Smooth muscle cell of trachea (primary cell): ENCODE measurements at places on chromosomes 7 and 10. TPM values are rescaled to one million over a fixed set of nuclear protein-coding genes. Genes with fewer than 3 reads are reported as not detected.

Gene PPP1R9A
- total RNA-seq = 0.44 and 1.7 TPM in 2 replicates

Gene ADIRF
- 159 and 195 TPM in 2 replicates for total RNA-seq

Gene VPS50
- 33.1 and 42.3 TPM in 2 replicates for total RNA-seq

Gene DEPP1
- 38.4 and 77.9 TPM in 2 replicates for total RNA-seq

Gene TRIM50
- total RNA-seq = not detected in 2 replicates

Gene LRRC18
- under 0.01 and 0.29 TPM in 2 replicates for total RNA-seq

Gene CSGALNACT2
- total RNA-seq = 21.7 and 25.0 TPM in 2 replicates

Gene PLCE1
- 2.3 and 3.5 TPM in 2 replicates for total RNA-seq

Gene CPXM2
- 12.9 and 43.8 TPM in 2 replicates for total RNA-seq

Gene ADAM12
- total RNA-seq = 28.8 and 34.4 TPM in 2 replicates

Gene CFTR
- not detected in 2 replicates for total RNA-seq

Gene ING3
- total RNA-seq = 10.6 and 17.0 TPM in 2 replicates

Gene C10orf53
- total RNA-seq = not detected in 2 replicates

Gene ZWINT
- 6.6 and 55.9 TPM in 2 replicates for total RNA-seq

Gene AKR1C4
- not detected in 2 replicates for total RNA-seq

Gene NPSR1
- total RNA-seq = not detected in 2 replicates

Gene NXPH1
- total RNA-seq = not detected in 2 replicates

Gene AOAH
- total RNA-seq = not detected in 2 replicates

Gene CD36
- total RNA-seq = 2.5 and 10.1 TPM in 2 replicates

Gene SHTN1
- total RNA-seq = 0.99 and 3.2 TPM in 2 replicates

Gene SGCE
- 87.5 and 115 TPM in 2 replicates for total RNA-seq

Gene PHKG1
- 0.99 and 1.6 TPM in 2 replicates for total RNA-seq

Gene TFPI2
- 6.6 and 14.5 TPM in 2 replicates for total RNA-seq

Gene TYW1B
- 5.2 and 5.8 TPM in 2 replicates for total RNA-seq

Gene FAM25A
- not detected in 2 replicates for total RNA-seq

Gene STRIP2
- total RNA-seq = 5.1 and 8.3 TPM in 2 replicates

Gene CRHR2
- not detected in 2 replicates for total RNA-seq

Gene LHFPL3
- total RNA-seq = not detected in 2 replicates

Gene DPP6
- total RNA-seq = not detected in 2 replicates

Gene HGF
- 80.7 and 218 TPM in 2 replicates for total RNA-seq

Gene RBM20
- total RNA-seq = not detected in 2 replicates

Gene TMEM176B
- total RNA-seq = 0.66 TPM in 1 of 2 replicates, not detected in the other

Gene BLOC1S2
- 57.2 and 62.8 TPM in 2 replicates for total RNA-seq

Gene BTBD16
- total RNA-seq = 0.15 TPM in 1 of 2 replicates, not detected in the other

Gene LLCFC1
- not detected in 2 replicates for total RNA-seq

Gene STYXL1
- 55.9 and 65.3 TPM in 2 replicates for total RNA-seq

Gene PPP1R3A
- not detected in 2 replicates for total RNA-seq

Gene CPA2
- not detected in 2 replicates for total RNA-seq

Gene NANOS1
- 0.29 and 1.5 TPM in 2 replicates for total RNA-seq

Gene CNTNAP2
- 0.15 TPM in 1 of 2 replicates, not detected in the other for total RNA-seq

Gene CRYGN
- total RNA-seq = 0.58 and 0.83 TPM in 2 replicates

Gene MYL10
- not detected in 2 replicates for total RNA-seq

Gene HTRA1
- total RNA-seq = 159 and 177 TPM in 2 replicates

Gene GARIN1A
- total RNA-seq = 1.5 TPM in 2 replicates

Gene PON3
- not detected in 2 replicates for total RNA-seq

Gene LIPF
- 0.29 TPM in 1 of 2 replicates, not detected in the other for total RNA-seq

Gene OLAH
- not detected in 2 replicates for total RNA-seq

Gene EPHB6
- 1.9 and 8.8 TPM in 2 replicates for total RNA-seq

Gene TMEM26
- total RNA-seq = 1.7 and 2.8 TPM in 2 replicates

Gene HSPA12A
- total RNA-seq = 9.0 and 11.4 TPM in 2 replicates

Gene PSMG3
- total RNA-seq = 11.7 and 22.1 TPM in 2 replicates

Gene CCDC146
- total RNA-seq = 2.2 and 3.6 TPM in 2 replicates

Gene CCNJ
- 2.8 and 4.6 TPM in 2 replicates for total RNA-seq

Gene TMEM213
- not detected in 2 replicates for total RNA-seq
